ENCODE measurements at places on chromosomes 11 and 22. TPM values are rescaled to one million over a fixed set of nuclear protein-coding genes. Genes with fewer than 3 reads are reported as not detected.

The OR4C11 gene
- not detected for total RNA-seq

- DNase-seq, result no peak
Measured at GRCh38 chr11:115201111-115201792, 303.0 kb downstream of the CADM1 start.

DNA sequence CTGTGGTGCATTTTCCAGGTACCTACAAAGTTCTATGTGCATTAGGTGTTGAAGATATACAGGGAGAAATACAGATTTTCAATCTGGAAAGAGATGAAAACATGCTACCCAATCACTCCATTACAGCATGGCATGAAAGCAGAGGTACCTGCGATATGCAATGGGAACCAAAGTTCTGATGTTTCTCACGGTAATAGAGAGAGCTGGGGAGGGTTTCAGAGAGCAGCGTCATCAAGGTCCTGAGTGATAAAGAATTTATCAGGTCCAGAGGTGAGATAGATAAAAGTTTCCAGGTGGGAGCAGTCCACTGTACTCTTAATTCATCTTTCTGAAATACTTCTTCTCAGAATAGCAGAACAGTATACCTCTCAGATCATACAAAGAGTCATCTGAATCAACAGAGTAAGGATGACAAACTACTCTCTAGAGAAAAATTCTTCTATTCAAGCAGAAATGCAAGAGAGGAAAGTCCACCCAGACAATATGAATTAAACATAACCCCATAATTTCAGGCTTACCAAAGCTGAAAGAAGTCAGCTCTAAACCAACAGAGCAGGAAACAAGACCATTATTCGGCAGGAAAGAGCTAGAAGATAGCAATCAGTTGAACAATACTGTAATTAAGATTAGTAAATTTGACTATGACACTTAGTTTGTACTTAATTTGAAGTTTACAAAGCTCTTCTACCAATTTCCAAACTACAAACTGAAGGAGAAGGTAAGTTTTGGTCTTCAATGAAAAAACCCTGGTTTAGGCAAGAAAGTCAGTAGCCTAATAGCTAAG is 12.8 kb downstream of the CTSC start:
- DNase-seq, result no peak

DNA sequence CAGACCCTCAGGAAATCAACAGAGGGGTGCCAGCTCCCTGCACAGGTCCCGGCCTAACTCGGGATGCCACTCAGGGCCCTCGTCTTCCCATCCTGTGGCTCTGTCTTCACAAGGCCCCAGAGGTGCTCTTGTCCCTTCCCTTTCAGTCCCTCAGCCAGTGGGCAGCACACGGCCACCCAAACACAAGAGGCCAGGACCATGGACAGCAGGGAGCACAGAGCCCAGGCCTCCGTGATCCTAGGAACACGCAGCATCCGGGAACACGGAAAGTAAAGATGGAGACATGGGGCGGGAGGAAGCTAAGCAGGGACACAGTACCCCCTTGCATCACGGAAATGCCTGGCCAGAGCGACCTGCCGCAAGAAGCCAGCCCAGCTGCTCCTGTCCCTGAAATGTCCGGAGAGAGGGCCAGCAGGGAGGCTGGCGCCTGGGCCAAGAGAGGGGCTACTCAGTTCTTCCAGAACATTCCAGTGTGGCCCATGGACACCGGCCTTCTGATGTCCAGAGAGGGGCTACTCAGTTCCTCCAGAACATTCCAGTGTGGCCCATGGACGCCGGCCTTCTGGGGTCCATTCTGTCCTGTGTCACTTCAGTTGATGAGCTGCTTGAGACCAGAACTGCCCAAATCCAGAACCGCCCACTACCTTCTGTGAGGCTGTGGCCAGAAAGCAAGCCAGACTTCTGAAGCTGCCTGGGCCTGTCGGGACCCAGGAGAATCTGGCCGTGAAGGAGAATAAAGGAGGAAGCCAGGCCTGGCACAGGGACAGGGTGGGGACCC is 274.0 kb downstream of the BRD1 start:
- no peak for DNase-seq

The RAG2 gene
- not detected for total RNA-seq

DNA sequence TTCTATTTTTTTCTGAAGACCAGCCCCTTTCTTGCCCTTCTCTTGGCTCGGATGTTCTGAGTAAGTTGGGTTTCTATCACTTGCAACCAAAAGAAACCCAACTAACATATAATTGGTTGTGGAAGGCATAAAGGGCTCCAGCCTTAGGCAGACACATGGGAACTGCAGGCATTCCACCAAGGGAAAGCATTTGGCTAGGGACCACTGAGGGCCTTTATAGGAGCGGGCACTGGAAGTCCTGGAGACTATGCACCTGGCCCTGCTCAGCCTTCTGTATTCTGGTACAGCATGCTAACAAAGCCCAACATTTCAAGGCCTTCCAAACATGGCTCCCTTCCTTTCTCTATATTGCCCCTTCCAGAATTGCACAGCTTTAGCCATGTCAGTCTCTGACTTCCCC is 17.6 kb upstream of the LMO1 start:
- DNase-seq, result no peak

The FAM227A gene
- 1.4 TPM for total RNA-seq

DNA sequence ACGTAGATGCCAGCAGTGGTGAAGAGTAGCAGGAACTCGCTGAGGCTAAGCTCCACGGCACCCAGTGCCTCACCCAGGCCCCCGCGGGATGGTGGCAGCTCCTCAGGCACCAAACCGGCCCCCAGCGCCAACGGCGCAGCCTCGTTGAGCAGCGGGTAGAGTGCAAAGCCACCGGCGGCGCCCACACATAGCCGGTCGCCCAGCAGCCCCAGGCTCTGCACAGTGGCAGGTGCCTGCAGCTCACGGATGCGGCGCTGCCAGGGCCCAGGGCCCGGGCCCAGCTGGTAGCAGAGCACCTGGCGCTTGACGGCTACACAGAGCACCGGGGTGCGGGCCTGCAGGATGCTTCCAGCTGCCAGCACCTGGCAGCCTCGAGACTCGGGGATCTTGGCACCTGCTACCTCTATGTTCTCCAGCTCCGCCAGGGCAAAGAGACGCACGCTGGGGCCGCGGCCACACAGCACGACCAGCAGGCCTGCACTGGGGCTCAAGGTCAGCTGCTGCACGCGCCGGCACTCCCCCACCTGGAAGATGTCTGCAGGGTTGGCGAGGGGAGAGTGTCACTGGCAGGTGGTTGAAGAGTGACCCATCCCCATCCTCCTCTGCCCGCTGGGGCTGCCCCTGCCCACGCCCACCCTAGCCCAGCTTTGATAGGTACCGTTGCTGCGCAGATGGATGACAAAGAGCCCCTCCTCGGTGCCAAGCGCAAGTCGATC is 14.8 kb downstream of the CDC42BPG start:
- no peak for DNase-seq

DNA sequence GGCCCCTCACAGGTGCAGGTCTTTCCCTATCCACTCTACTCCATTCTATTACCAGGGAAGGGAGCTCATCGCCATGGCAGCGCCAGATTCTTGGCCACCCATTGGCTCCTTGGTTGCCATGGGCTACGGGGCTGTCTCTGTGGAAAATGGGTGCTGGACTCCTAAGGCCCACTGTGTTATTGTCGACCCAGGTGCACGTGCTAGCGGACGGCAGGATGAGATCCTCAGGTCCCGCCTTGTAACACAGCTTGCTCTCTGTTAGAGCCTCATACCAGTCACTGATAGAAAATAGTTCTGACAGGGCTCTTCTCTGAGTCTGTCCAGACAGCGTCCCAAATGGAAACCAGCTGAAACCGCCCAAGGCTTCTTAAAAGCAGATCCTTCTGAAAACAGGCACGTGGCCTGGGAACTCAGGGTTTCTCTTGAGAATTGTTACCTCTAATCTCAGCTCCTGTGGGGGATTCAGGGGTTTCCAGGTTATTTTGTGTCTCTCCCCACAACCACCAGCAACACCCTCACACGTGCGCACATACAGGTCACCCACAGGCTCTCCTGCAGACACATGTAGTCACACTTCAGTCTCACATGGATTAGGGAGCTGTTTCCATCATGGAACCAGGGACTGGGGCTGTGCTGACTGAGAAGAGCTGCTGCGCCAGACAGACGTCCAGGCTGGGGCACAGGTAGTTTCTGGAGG is 1.5 kb downstream of the TUB start:
- no peak for DNase-seq

DNA sequence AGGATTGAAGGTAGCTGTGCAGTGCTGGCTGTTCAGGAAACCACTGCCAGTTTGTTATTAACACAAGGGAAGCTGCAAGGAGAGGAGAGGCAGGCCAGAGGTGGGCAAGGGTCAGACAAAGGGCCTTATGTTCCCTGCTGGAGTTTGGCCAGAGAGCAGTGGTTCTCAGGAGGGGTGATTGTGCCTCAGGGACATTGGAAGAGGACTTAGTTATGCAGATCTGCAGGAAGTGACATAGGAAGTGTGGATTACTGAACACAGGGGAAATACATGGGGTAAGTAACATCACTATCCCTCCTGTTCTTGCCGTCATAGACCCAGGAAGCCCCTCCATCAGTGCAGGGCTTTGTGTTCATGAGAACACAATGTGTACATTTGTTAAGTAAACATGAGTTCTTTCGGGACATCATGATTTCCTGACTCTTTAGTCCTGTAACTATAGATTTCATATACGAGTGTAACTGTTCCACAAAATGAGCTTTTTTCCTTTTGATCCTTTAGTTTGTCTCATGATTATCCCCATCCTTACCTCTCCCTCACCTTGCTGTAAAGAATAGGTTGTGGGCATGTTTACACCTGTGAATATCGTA is 5.9 kb downstream of the SRRD start:
- no peak for DNase-seq

GRCh38 chr22:30490399-30490798 is 15.1 kb downstream of the SEC14L4 start:
- DNase-seq, result peak; percentile 50

The RIMBP3B gene
- total RNA-seq, result 0.55 TPM

DNA sequence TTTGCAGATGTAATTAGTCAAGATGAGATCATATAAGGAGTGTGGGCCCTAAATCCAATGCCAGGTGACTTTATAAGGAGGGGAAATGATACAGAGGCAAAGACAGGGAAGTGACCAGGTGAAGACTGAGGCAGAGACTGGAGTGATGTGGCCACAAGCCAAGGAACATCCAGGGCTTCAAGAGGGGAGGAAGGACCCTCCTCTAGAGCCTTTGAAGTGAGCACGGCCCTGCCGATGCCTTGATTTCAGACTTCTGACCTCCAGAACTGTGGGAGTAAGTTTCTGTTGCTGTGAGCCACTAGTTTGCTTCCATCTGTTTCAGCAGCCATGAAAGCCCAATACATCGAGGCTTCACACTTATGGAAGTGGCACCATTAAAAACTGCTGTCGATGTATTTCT is 78.7 kb downstream of the SHANK2 start:
- no peak for DNase-seq

DNA sequence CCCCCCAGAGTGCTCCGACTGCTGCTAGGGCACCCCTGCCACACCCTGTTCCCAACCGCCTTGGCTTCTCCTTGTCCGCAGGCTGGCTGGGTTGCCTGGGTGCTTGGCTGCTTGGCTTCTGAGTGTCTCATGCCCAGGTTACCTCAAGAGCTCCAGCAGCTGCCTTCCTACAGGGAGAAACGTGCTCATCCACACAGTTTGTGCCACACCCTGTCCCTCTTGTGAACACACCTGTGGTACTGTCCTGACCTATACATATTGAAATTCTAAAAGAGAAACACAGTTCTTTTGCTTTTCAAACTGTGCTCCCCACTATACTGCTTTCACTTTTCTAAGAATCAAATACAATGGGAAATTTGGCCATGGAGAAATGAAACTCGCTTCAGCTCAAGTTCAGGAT is 191.4 kb downstream of the DBX1 start:
- no peak for DNase-seq

DNA sequence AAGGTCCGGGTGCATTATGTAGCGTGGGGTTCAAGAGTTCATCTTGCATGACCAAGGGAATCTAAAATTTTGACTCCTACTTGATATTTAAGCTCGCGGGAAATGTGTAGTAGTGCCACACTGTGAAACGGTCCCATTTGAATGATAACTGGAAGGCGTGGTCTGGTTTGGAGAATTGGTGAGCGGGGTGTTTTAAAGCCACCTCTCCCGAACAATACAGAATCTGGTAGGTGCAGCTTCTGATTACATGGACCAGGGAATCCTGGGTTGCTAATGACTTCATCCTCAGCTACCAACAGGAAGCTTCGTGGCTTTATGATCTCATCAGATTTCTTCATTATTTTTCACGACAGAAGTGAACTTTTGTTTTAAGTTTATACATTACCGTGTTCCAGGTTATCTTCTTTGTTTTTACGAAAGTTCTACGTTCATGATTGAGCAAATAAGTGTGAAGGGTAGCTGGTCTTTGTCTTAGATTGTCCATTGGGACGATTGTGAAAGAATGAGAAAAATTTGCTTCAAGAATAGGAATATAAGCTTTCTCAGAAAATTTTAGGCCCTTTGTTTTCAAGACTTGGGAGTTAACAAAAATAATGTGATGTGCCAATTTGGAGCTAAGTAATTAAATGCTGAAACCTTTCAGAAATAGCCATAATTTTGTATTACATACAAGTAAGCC is 1.7 kb downstream of the QSER1 start:
- DNase-seq, result peak; percentile 26

GRCh38 chr11:10409207-10409661 is 45.8 kb upstream of the AMPD3 start:
- DNase-seq, result no peak

DNA sequence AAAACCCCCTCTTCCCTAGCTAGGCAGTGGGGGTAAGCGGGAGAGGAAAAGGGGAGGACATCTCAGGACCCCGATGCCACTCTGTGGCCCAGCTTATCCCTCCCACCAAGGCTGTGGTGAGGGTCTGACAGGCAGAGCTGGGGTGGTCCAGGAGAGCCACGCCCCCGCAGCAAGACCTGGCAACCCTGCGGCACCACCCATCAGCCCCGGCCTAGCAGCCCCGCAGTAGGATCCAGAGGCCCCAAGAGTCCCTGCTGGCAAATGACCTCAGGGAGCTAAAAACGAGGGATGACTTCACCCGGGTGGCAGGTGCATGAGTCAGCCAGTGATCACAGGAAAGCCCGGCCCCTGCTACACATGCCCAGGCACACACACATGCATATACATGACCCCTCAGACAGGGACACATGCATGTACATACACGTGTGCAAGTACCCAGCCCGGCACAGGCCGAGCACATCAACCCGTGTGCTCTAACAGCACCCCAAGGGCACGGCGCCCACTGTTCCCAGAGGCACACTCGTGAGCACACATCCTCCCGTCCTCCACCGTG is 32.3 kb downstream of the ARVCF start:
- DNase-seq, result peak; percentile 67

The B4GALNT4 gene
- total RNA-seq, result 37.1 TPM

DNA sequence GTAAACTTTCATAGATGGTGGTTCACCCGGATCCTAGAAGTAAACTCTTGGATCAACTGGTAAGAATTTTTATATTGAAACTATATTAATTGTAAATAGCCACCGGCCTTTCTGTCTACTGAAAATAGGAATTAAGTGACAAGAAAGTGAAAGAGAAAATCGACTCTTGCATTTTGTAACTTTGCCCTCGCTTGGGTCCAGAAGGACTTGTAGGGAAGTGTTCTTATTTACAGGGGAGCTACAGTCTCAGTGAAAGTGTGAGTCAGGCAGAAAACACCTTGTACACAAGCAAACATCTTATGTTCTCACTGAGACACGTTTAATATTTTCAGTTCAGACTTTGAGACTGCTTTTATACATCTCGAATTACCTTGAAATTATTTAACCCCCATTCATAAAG is 238.9 kb downstream of the BLID start:
- DNase-seq, result no peak

The ANO3 gene
- 0.13 TPM for total RNA-seq

All from K562 (cell line).